ENCODE measurements at places on chromosomes 16 and 17.

GRCh38 chr17:33303254-33303653, 10.2 kb upstream of the ASIC2 start:
- DNase-seq = no peak

- DNase-seq = no peak
These were observed 235.6 kb upstream of the GSE1 start for GRCh38 chr16:85377388-85378144.

- DNase-seq = no peak
These were observed 14.3 kb downstream of the DYNLL2 start for GRCh38 chr17:58097384-58098088.

GRCh38 chr16:82935766-82936165, 309.0 kb downstream of the CDH13 start:
- no peak for DNase-seq

DNA sequence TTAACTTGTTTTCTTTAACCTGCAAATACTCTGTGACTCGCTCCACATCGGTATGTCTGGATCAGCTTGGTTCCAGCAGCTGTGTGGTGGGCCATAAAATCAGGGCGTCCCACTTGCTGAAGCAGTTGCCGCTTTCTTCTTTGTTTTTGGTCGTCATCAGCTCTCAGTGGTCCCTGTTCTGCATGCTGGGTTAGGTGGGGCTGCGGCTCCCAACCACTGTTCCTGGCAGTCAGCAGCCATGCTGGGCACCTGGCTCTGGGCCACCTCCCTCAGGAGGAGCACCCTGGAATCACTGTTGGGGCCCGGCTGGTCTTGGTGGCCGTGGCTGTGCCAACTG, 23.0 kb downstream of the MGRN1 start:
- no peak for DNase-seq

GRCh38 chr16:3998793-3999478, 117.3 kb downstream of the ADCY9 start:
- no peak for DNase-seq

- no peak for DNase-seq
These were observed 80.9 kb upstream of the ZNF423 start for GRCh38 chr16:49936791-49937190.

DNA sequence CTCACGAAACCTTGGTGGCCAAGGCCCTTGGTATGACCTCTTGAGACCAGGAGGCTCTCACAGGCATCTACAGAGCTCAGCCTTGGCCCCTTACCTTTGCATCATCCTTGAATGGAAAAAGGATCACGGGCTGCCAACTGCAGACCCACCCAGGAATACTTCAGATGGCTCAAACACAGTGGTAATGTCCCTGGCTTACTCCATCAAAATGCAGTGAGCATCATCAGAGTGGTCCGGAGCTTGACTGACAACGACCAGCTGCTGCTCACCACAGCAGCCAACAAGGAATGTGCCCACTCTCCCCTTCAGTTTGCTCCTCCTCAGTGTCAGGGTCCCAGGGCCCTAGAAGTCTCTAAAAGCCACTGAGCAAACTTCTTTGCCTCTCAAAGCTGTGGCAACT, 17.6 kb upstream of the MYH3 start:
- DNase-seq = no peak

DNA sequence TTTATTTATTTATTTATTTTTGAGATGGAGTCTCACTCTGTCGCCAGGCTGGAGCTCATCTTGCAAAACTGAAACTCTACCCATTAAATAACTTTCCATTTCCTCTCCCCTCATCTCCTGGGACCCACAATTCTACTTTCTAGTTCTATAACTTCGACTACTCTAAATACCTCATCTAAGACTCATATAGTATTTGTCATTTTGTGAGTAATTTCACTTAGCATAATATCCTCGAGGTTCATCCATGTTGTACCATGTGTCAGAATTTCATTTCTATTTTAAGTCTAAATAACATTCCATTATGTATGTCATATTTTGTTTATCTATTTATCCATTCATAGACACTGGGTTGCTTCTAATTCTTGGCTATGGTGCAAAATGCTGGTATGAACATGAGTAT, 5.1 kb upstream of the NT5M start:
- DNase-seq = no peak

- DNase-seq = no peak
These were observed 136.9 kb upstream of the DYNLRB2 start for GRCh38 chr16:80403894-80404293.

DNA sequence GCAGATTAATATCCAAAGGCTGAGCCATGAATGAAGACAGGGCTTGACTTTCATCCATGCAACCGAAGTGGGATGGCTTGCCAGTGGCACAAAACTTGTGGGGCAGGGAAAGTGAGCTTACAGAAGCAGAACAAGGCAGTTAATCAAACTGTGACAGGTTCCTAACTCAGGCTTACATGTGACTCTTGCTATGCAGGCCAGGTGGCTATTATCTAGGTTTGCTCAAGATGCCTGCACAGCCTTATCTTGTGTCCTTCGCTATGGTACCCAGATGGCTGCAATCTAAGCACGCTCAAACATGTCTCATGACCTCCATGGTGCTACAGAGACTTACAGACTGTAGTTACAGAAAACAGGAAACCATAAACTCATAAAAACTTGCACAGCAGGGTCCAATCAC, 8.6 kb upstream of the DNAH9 start:
- no peak for DNase-seq

GRCh38 chr16:526181-527014, 1.1 kb upstream of the CAPN15 start:
- peak; percentile 27 for DNase-seq

- no peak for DNase-seq
These were observed 34.0 kb upstream of the PRKCA start for GRCh38 chr17:66268247-66268927.

GRCh38 chr17:42155614-42156045, 841 bp upstream of the RAB5C start:
- no peak for DNase-seq

- no peak for DNase-seq
These were observed 210.2 kb downstream of the PARN start for GRCh38 chr16:14419817-14420216.

GRCh38 chr17:40023590-40024292, 8.5 kb downstream of the CSF3 start:
- DNase-seq = no peak

DNA sequence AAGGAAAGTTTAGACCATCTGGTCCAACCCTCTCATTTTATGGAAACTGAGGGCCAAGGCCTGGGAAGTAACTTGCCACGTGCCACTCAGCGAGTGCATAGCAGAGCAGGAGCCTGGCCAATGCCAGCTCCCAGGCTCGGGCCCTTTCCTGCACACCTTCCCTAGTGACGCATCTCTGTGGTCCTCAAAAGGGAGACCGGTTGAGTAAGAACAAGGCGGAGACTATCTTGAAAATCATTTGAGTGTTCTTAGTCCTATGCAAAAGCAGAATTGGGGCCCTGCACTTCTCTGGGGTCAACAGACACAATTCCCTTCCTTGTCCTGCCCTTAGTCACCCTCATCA, 2.8 kb downstream of the CCL4 start:
- no peak for DNase-seq

DNA sequence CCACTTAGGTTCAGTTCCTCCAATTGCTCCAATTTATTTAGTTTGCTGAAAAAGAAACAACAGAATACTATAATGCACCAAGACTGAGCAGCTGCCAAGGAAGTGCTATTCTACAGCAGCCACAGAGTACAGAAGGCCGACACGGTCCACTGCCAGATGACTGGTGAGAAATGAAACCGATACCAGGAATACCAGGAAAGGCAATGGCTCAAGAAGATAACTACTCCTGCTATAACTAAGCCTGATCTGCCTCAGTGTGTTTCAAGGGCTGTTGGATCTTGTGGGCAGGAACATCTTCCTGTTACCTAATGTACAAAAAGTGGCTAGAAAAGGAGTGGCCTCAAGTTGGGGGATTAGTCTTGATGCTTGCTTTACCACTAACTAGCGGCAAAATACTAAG, 32.8 kb downstream of the MARVELD3 start:
- DNase-seq = no peak

DNA sequence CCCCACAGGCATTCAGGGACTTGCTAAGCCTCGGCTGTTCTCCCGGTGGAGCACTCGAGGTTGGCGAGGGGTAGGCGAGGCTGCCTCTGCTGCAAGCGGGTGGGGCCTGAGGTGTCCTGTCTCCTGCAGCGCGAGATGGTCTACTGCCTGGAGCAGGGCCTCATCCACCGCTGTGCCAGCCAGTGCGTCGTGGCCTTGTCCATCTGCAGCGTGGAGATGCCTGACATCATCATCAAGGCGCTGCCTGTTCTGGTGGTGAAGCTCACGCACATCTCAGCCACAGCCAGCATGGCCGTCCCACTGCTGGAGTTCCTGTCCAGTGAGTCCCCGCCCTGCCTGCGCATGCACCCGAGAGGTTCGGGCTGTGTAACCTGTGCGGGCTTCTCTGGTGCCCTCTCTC, 26.3 kb downstream of the TSC2 start:
- no peak for DNase-seq

- DNase-seq = no peak
These were observed 151.3 kb upstream of the CNTNAP4 start for GRCh38 chr16:76125871-76126270.

GRCh38 chr16:56611281-56611833, 3.0 kb downstream of the MT2A start:
- no peak for DNase-seq

DNA sequence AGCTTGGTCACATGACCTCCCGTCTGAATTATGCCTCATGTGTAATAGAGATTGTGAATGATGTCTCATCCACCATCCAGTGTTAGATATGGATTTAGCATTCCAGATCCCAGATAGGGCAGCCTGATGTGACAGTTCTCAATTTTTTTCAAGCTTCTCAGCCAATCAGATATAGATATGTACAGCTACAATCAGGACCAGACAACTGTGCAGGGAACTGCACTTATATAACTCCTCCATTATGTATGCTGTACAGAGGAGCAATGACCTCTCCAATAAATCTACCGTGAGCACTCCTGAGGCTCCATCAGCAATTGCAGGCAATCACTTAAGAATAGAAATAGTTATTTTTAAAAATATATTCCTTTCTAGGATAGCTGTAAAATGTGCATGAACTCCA, 722.8 kb upstream of the SOX9 start:
- DNase-seq = no peak

DNA sequence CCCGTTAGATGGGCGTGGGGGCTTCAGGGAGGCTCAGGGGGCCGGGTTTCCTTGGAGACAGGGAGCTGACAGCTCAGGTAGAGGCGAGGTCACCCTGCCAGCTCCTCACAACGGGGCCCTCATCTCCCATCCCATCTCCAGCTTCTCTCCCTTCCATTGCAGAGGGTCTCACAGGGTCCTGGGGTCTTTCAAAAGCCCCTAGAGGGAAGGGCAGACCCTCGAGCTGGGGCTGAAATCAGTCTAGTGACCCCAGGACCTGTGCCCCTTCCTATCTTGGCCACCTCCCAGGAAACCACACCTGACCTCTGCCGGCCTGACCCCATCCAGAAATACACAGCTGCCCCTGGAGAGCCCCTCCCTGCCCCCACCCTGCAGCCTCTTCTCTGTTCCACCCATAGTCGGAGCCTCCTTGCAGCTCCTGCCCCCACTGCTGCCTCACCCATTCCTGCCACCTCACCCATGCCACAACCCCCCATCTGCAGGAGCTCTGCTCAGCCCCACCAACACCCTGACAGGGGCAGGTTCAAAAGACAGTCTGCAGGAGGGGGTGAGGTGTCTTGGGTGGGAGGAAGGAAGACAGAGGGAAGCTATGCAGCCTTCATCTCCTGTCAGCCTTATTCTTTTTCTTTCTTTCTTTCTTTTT, 23.4 kb downstream of the PIK3R5 start:
- no peak for DNase-seq

DNA sequence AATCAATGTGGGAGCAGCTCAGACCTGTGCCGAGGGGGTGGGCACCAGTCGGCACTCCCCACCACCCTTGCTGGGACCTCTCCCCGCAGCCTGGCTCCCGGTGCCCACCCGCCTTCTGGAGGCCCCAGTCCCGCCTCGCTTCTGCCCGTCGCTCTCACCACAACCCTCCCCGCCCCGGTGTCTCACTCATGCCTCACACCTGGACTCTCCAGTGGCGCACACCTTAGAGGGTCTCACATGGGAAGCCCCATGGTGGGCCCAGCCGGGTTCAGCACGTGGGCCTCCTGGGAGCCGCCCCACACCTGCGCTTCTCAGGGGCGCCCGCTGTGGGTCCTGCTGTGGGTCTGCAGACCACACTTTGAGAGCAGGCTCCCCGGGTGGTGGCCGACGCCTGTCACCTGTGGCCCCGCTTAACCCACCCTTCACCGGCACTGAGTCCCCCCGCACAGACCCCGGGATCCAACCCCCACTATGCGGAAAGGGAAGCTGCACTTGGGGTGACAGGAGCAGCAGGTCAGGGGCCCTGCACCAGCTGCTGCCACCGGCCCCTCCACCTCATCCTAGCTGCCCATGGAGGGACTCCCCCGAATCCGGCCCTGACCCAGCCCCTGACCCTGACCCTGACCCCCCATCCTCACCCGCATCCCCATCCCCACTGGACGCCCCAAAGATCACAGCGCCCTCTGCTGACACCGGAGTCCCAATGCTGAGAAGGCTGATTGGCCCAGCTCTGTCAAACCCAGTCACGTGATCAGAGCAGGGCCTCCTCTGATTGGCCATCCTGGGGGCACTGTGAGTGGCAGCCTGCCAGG, 27.4 kb upstream of the SLC38A10 start:
- DNase-seq = peak; percentile 43

DNA sequence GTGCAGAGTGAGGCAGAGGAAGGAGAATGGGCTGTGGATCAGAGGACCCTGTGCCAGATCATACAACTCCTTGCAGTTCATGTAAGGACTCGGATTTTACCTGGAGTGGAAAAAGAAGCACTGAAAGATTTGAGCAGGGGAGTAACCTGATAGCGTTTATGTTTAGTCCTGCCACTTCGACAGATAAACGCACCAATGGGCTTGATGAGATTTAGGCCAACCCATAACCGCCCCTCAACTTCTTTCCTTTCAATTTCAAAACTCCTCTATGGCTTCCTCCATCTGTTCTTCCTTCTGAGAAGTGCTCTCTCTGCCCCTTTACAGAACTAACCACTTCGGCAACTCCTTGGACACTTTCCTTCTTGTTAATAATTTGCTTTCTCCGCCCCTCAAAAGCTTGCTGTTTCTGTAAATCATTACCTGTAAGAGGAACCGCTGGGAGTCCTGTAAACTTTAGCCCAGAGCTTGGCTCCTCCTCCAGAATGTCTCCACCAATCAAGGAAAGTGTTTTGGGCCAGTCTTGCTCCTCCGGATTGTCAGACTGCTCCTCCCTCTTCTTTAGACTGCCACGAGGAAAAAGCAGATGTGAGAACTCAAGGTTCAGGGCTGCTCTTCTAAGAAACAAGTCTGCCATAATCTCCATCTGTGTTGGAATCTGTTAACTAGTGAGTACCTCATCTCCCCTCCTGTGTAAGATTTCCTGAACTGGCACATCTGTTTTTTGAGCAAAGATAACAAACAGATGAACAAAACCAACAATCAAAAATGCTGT, at the start of gene ACSM3:
ACSM3 (plus strand) TSS at position 554 of the 772 bp plus-strand sequence. CDS start 6,021 bp downstream, outside the sequence.
- peak; percentile 74 for DNase-seq

GRCh38 chr17:48513097-48513496, 17.7 kb downstream of the HOXB1 start:
- DNase-seq = no peak

Measured in activated CD4-positive, alpha-beta T cell treated with anti-CD3 and anti-CD28 coated beads, Interleukin-2, amount 50 U/mL, for 16 hours (primary cell).